Activated T-cell treated with anti-CD3 and anti-CD28 coated beads, Interleukin-2, amount 50 U/mL, for 72 hours (primary cell): ENCODE measurements at places on chromosomes 5 and 9. TPM values are rescaled to one million over a fixed set of nuclear protein-coding genes. Genes with fewer than 3 reads are reported as not detected.

GRCh38 chr5:151271336-151271735, 18.4 kb downstream of the GM2A start:
- DNase-seq = no peak

GRCh38 chr9:83503866-83504265, 34.3 kb downstream of the FRMD3 start:
- no peak for DNase-seq

GRCh38 chr5:139178935-139179334, 19.2 kb downstream of the SIL1 start:
- DNase-seq = no peak

GRCh38 chr5:124742983-124743601, 3.3 kb downstream of the ZNF608 start:
- DNase-seq = no peak

- no peak for DNase-seq
Measured at GRCh38 chr5:169350016-169350415, 49.1 kb upstream of the SLIT3 start.

GRCh38 chr5:65263321-65263720, 218.4 kb downstream of the ADAMTS6 start:
- no peak for DNase-seq

DNA sequence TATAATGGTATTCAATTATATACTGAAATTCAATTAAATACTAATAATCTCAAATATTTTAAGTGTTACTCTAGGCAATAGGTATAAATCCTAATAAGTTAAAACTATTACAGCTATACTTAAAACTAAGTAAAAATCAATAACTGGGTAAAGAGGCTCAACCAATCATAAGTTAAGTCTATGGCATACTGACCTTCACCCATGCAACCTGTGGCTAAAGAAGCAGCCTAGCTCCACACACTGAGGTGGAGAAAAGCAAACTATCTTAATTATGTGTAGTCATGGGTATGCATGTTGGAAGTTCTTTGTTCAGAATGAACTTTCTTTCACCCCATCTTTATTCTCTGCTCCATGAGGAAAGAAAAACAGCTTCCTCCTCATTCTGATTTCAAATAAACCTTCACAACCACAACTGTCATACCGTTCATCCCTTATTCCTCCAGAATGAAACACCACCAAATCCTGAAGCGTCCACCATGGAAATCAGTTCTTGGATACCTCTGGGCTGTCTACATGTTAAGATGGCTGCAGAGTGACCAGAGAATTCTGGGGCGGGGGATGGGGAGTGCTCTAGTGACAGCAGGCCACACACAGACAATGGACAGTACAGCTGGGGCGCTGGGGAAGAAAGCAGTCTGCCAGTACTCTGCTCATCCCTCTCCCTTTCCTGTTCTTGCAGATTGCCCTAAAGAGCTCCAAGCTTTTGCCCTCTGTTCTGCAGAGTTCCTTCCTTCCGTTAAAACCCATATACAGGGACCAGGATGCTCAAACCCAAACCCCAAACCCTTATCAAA, 62.3 kb downstream of the RIGI start:
- no peak for DNase-seq

- no peak for DNase-seq
Measured at GRCh38 chr5:76805821-76806505, 12.9 kb upstream of the F2RL1 start.

DNA sequence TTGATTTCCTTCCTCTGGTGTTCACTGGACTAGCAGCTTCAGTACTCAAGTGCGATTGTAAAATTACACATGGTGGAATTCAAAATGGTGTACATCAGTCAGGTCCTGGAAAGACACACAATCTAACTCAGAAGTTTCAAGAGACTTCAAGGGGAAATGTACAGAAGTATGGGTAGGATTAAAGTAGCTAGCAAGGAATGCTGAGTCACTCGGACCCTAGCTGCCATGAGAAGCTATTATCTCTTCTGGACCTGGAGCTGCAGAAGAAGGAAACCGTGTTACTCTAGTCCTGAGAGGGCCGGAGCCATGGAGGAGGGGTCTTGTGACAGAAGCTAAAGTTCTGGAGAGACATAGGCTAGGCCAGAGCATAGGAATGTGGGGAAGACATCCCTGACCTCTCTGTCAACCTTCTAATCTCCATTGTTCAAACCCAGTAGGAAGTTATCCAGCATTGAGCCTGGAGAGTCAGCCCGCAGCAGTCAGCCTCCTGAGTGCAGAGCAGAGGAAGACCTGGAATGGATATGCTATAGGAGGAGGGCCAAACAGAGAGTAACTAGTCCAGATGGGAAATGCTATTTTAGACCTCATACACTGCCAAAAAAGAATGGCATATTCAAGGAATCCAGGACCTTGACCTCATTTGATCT, 84.3 kb downstream of the GHR start:
- no peak for DNase-seq

DNA sequence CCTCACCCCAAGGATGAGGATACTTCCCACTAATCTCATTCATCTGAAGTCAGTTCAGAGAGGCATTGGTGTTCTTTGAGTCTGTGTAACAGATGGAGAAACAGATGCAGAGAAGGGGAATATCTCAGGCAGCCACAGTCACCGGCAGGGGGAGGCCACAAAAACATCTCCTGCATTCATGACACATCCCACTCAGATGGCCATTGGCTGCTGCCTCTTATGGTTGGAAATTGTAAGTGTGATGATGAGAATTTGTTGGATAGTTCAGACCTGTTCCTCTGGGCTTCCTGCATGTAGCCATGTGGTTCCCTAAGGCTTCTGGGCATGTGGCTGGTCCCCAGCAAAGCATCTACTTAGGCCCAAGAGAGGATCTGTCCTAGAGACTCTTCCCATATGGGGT, 45.9 kb upstream of the GABRP start:
- DNase-seq = no peak

DNA sequence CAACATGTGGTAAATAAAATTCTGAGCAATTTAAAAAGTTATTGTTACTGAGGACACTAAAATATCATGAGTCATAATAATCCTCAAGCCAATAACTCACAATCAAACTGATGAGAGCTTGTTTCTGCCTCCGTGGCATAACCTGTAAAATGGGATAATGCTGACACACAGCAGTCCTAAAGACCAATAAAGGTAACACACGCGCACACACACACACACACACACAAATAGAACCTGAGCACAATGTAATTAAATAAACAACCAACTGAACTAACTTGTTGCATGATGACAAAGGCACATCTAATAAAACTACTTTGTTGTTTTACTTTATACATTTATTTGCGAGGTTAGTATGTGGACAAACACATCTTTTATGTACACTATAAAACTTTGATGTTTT, 358.2 kb downstream of the BNC2 start:
- DNase-seq = no peak

GRCh38 chr9:76560481-76560922, 101.5 kb downstream of the GCNT1 start:
- DNase-seq = no peak

DNA sequence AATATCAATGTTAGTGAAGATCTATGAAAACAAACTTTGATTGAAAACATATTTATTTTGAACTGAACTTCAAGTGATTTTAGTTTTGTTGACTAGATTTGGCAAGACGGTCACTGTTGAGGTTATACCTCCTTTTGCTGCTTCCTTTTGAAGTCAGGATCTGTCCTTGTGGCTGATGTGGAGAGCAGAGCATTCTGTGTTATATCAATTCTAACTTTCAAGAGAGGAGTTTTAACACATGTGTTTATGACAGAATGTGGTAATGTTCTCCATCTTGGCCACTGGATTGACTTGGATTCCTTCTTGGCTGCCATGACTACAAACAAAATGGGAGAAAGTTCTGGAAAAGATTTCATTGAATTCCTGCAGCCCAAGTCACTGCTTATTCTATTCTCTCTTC, 104.0 kb upstream of the ACTBL2 start:
- DNase-seq = no peak

DNA sequence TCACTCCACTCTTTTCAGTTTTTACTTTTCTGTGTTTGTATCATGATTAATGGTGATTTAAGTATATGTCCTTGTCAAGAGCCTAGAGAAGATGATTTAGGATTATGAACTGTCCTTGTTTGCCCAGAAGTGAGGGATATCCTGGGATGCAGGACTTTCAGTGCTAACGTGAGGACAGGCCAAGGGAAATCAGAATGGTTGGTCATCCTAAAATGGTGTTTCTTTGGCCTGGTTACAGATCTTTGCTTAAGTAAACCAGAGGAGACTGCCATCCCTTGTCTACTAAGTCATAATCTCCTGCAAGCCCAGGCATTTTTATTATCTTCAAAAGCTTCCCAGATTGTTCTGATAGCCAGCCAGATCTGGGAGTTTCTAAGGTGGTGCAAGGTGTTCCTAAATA, 22.3 kb upstream of the DPYSL3 start:
- DNase-seq = no peak

GRCh38 chr5:102818345-102818744, 63.2 kb downstream of the PAM start:
- no peak for DNase-seq

GRCh38 chr5:130104895-130105688, 200.8 kb downstream of the CHSY3 start:
- DNase-seq = no peak

DNA sequence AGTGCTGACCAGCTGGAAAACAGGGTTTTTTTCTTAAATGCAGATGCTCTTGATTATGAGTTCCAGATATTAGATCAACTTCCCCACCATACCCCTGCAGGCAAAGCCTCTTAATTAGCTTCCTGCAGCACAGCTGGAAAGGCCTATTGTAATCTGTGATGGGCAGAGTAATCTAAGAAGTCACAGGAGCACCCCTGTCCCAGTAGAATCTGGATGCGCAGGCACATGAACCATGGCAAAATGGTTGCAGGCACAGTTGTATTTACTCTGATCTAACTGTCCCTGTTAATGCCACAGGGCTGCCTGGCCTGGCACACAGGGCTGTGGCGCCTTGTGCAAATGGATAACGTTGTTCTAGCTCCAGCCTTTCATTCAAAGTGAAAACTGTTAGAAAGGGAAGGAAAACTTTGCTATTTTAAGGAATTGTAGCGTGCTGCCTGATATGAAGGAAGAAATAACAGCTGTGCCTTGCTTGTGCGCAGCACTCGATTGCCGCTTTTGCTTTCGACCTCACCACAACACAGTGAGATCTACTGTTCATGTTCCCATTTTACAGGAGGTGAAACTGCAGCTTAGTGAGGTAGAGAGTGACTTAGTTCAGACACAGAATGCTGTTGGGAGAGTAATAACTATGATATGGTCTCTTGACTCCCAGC, 2.3 kb downstream of the TGFBI start:
- DNase-seq = no peak

DNA sequence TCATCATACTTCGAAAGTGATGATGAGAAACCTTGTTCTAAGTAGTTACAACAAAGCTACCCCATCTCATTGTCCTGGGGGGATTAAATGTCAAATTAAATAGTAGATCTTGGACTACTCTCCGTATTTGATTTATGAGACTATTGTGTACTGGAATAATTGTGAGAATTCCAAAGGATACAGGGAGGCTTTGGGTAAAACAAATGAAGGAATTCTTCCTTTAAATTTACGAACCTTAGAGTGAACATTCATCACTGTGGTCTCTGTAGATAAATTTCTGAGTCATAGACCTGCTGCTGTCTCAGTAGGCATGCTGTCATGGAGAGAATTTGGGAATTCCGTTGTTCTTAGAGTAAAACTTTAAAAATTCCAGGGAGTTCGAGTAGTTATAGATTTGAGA, 836.2 kb downstream of the DNAH5 start:
- no peak for DNase-seq

DNA sequence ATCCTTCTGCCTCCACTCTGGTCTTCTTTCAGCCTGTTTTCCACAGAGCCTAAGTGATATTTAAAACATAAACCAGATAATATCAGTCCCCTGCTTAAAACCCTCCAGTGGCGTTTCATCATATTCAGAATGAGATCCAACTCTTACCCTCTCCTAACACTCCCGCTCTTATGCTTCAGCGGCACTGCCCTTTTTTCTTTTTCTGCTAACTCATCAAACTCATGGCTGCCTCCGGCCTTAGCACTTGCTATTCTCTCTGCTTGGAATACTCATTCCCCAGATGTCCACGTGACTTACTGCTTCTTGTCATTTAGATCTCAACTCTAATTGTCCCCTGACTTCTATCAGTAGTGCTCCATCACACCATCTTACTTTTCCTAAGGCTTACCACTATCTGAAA, 73.6 kb downstream of the PIP5K1B start:
- DNase-seq = no peak

GRCh38 chr9:133861692-133862091, 123.5 kb upstream of the SARDH start:
- DNase-seq = no peak

- DNase-seq = no peak
Measured at GRCh38 chr5:14017904-14018303, 73.4 kb upstream of the DNAH5 start.

DNA sequence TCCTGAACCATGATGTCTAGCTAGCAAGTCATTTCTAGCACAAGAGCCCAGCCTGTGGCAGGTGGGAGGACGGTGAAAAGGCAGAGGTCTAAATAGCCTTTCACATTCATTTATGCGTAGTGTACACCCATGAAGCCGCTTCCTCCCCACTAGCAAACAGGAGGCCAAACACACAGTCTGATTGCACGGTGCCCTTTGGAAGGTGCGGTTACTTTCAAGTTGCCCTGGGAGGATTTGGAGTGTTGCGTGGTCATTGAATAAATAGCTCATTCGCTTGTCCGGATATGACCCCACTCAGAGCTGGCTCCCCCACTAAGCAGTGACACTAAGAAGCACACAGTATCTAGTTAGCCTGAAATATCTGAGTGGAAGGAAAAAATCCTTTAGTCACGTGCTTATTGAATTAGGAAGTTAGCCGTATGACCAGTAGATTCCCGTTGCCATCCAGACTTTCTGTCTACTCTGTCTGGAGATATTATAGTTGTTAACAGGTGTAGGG, 664 bp upstream of the ARSB start:
- peak; percentile 69 for DNase-seq

DNA sequence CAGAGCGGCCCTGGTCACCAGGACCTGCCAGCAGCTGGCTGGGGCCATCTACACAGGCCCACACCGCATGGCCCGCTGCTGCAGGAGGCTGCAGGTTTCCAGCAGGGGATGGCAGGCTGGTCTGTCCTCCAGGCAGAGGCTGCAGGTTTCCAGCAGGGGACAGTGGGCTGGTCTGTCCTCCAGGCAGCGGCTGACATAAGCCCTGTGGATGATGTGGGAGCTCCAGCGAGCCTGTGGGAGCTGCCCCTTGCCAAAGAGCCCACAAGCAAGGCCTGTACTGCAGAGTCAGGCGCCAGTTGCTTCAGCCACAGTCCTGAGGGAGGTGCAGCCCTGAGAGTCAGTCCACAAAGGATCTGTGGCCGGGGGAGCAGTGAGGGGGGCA, 18.5 kb downstream of the TPPP start:
- DNase-seq = no peak

The ICE1 gene
- 23.3 TPM for total RNA-seq

The DIPK1B gene
- 0.72 TPM for total RNA-seq

The CMYA5 gene
- 0.31 TPM for total RNA-seq

The ZNF608 gene
- 0.05 TPM for total RNA-seq

The PCDHGB7 gene
- 0.17 TPM for total RNA-seq

The PDZD2 gene
- not detected for total RNA-seq

The NDUFAF2 gene
- 29.0 TPM for total RNA-seq

The ANKRD31 gene
- total RNA-seq = 0.58 TPM

The ZNF618 gene
- 0.62 TPM for total RNA-seq

The HAPLN1 gene
- total RNA-seq = not detected
